HTR-8/SVneo (cell line): ENCODE measurements at places on chromosomes 7 and 10.

DNA sequence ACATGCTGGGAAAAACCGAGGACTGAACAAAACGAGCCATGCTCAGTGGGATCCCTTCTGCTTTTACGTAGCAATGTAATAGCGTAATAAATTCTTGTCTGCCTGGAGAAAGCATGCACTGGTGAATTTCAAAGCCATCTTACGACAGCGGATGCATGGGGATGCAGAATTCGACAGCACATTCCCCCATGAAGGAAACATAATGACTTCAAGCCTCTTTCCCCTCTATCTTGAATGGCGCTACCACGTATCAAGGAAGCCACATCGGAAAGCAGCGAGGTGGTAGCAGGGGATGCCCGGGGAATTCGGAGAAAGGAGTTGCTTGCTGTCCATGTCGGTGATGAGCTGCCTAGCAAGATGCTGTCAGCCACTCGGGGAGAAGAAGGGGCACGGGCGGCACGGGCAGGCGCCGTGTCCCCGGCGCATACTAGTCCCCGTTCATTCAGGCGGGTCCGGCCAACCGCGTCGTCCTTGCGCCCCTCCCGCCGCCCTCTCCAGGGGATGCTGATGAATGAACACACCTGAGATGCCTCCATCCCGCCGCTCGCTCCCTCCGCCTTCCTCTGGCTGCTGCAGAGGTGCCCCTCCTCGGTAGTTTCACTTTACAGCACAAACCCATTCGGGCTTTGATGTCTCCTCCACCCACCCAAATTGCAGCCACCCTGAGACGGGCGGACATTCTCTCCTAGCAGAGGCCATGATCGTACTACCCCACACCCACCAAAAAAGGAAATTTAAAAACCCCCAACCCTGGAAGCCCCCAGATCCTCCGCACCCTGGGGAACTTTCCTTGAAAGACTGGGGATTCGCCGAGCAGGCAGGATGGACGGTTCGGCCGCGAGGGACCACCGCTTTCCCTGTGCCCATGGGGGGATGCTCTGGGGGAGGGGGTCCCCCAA is 644 bp downstream of the SORBS1 start:
- peak; percentile 21 for DNase-seq

DNA sequence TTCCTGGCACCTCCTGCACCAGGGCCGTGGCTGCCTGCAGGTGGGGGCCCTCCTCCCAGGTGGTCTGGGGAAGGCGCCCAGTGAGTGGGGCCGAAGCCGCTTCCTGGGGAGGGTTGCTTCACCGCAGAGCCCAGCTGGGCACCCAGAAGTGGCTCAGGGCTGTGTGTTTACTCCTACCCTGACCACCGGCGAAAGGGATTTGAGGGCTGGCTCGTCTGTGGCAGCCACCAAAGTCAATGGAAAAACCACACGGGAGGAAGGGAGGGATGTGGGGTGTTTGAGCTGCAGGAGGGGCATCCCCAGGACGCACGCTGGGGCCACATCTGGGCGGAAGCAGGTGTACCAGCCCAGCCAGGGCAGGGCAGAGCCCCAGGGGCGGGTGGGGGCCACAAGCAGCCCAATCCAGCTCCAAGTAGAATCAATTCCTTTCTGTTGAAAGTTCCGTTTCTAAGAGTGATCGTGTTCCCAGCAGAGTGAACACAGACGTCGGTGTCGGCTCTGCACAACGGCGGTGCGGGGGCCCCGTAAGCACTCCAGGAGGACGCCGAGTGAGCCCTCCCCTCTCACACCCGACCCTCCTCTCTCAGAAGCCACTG is 69.9 kb downstream of the FOXL3 start:
- no peak for DNase-seq

GRCh38 chr10:44295644-44296241 is 89.2 kb downstream of the CXCL12 start:
- no peak for DNase-seq

GRCh38 chr10:5670662-5671375 is 4.4 kb upstream of the ASB13 start:
- DNase-seq, result no peak

GRCh38 chr10:115720121-115720520 is 552.9 kb downstream of the GFRA1 start:
- no peak for DNase-seq

DNA sequence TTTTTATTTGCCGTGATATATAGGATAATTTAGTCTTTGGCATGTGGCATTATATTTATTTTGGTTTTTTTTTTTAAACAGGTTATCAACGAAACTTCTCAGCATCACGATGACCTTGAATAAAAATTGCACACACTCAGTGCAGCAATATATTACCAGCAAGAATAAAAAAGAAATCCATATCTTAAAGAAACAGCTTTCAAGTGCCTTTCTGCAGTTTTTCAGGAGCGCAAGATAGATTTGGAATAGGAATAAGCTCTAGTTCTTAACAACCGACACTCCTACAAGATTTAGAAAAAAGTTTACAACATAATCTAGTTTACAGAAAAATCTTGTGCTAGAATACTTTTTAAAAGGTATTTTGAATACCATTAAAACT is 9.1 kb downstream of the VIM start:
- DNase-seq, result no peak

GRCh38 chr7:117024811-117025210 is 71.5 kb downstream of the ST7 start:
- DNase-seq, result no peak

GRCh38 chr10:75770626-75771081 is 339.2 kb downstream of the LRMDA start:
- no peak for DNase-seq

DNA sequence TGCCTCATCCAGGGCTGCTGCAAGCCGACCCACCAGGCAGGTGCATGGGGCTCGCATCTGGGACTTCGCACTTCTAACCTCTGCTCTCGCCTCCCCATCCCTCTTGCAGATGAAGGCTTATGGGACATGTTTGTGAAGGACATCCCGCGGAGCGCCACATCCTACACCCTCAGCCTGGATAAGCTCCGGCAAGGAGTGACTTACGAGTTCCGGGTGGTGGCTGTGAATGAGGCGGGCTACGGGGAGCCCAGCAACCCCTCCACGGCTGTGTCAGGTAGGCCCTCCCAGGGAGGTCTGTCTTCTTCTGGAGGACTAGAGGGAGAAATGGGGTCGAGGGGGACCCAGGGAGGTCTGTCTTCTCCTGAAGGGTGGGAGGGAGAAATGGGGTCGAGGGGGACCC is 448.9 kb upstream of the FOXK1 start:
- no peak for DNase-seq

DNA sequence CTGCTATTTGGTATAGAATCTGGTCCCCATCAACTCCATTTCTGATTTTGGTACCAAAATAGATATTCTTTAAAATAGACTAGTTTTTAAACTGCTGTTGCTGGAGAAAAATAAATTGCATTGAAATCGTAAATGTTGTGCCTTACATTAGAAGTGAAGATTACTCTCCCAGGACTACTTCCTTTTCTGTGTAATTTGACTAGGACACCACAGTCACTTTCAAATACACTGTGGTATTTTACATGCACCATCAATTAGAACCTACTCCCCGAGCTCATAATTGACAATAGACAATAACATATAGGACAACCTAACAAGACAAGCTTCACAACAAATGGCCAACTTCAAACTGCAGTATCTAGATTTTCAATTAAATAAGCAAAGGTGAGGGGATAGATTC is 211.5 kb downstream of the DGKB start:
- DNase-seq, result no peak

- no peak for DNase-seq
These were observed 185.2 kb downstream of the SLC25A13 start for GRCh38 chr7:96136600-96137239.

- DNase-seq, result no peak
These were observed 10.2 kb upstream of the SEC61G start for GRCh38 chr7:54769203-54769602.

DNA sequence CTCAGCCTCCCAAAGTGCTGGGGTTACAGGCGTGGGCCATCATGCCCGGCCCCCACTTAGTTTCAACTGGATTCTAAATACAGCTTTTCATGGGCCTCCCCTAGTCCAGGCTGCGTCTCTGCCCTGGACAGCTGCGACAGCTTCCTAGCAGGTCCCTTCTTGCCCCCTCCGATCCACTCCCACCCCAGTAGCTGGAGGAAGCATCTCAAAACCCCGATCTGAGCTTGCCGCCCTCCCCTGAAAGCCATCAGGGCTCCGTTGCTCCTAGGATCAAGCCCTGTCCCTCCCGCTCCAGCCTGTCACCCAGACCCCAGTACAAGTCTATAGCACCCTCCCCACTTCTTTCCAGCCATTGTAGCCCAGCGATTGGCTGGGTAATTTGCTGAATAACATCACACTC is 64.5 kb downstream of the VWA2 start:
- DNase-seq, result no peak
